ENCODE measurements at places on chromosomes 5 and 9. TPM values are rescaled to one million over a fixed set of nuclear protein-coding genes. Genes with fewer than 3 reads are reported as not detected.

The SVEP1 gene
- total RNA-seq, result 1.4 TPM

The HK3 gene
- total RNA-seq, result not detected

The OR1L6 gene
- total RNA-seq, result not detected

The HACD4 gene
- total RNA-seq, result 1.1 TPM

The CARTPT gene
- not detected for total RNA-seq

The ADAMTS12 gene
- 7.0 TPM for total RNA-seq

The FOXD4L6 gene
- not detected for total RNA-seq

The ANKRD31 gene
- not detected for total RNA-seq

The TTC1 gene
- total RNA-seq, result 71.3 TPM

The CYSRT1 gene
- total RNA-seq, result 5.1 TPM

The DMRT3 gene
- not detected for total RNA-seq

The NOXA1 gene
- total RNA-seq, result 1.5 TPM

The PTGER4 gene
- total RNA-seq, result 3.6 TPM

The DNAH5 gene
- total RNA-seq, result 2.1 TPM

The LEAP2 gene
- 0.90 TPM for total RNA-seq

The C5 gene
- 12.4 TPM for total RNA-seq

The RASEF gene
- 8.1 TPM for total RNA-seq

The THBS4 gene
- total RNA-seq, result 0.14 TPM

The PCDHGB5 gene
- total RNA-seq, result 2.5 TPM

The SHOC1 gene
- total RNA-seq, result not detected

The OR2V1 gene
- not detected for total RNA-seq

The ANKRD34B gene
- 0.16 TPM for total RNA-seq

The GCNT1 gene
- total RNA-seq, result 2.6 TPM

The BBLN gene
- 43.1 TPM for total RNA-seq

The TSSK1B gene
- total RNA-seq, result not detected

The ADAMTSL1 gene
- total RNA-seq, result 0.13 TPM

The DAB2IP gene
- total RNA-seq, result 15.3 TPM

The EGFLAM gene
- 0.21 TPM for total RNA-seq

The ADAMTSL2 gene
- not detected for total RNA-seq

The PHF24 gene
- total RNA-seq, result 0.39 TPM

The PRDM9 gene
- not detected for total RNA-seq

The ANKRD33B gene
- 11.0 TPM for total RNA-seq

The DAB2 gene
- 7.6 TPM for total RNA-seq

The NFIB gene
- total RNA-seq, result 10.4 TPM

The KIF3A gene
- total RNA-seq, result 8.0 TPM

The CA9 gene
- total RNA-seq, result 4.2 TPM

The LCN2 gene
- total RNA-seq, result 5.2 TPM

The HRCT1 gene
- 0.40 TPM for total RNA-seq

The SLC25A48 gene
- total RNA-seq, result not detected

The FGF18 gene
- total RNA-seq, result 1.2 TPM

The CCNO gene
- 7.4 TPM for total RNA-seq

The OTULINL gene
- 14.1 TPM for total RNA-seq

The SAXO1 gene
- not detected for total RNA-seq

The C9orf152 gene
- total RNA-seq, result 0.07 TPM

The GRM6 gene
- not detected for total RNA-seq

The HMCN2 gene
- 0.12 TPM for total RNA-seq

The ADAMTS16 gene
- total RNA-seq, result 1.4 TPM

The AHRR gene
- 3.8 TPM for total RNA-seq

The IGFBPL1 gene
- 2.6 TPM for total RNA-seq

The SLC36A2 gene
- total RNA-seq, result not detected

The BARHL1 gene
- not detected for total RNA-seq

The DAPK1 gene
- total RNA-seq, result 20.1 TPM

The RANBP3L gene
- not detected for total RNA-seq

The TPPP gene
- 5.5 TPM for total RNA-seq

The N4BP3 gene
- total RNA-seq, result 1.1 TPM

The ATG12 gene
- total RNA-seq, result 47.1 TPM

The PCDHGA8 gene
- 0.06 TPM for total RNA-seq

The RAD50 gene
- 33.7 TPM for total RNA-seq

The TLX3 gene
- total RNA-seq, result not detected

The CNTNAP3B gene
- 17.5 TPM for total RNA-seq

All from A549 treated with Mapracorat at 1 μM for 4 hours (cell line).